Muscle of leg (tissue), 16 donors: ENCODE measurements at places on chromosomes 2 and 18.

- DNase-seq = no peak
Measured at GRCh38 chr18:73124175-73124574, 256.4 kb upstream of the NETO1 start.

- DNase-seq = peak; percentile 51
Measured at GRCh38 chr2:212940816-212941215, 210.6 kb downstream of the IKZF2 start.

DNA sequence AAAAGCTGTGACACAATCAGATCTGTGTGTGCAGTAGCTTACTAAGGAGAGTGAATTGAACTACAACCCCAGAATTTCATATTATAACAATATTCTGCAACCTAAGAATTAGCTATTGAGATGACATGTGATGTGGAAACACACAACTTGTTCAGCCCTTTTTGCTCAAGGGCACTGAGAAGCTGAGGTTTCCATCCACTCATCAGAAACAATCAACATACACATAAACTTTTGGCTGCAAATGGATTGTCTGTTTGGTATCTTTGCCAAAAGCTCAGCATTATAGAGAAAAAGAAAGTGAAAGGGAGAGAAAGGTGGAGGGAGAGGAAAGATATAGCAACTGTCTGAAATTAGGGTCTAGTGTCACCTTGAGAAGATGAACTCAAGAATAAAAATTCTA lies 117.2 kb upstream of the KLF7 start:
- peak; percentile 38 for DNase-seq

GRCh38 chr18:9536354-9537152 lies 61.2 kb downstream of the RALBP1 start:
- DNase-seq = no peak

GRCh38 chr2:148209603-148210002 lies 188.7 kb downstream of the MBD5 start:
- no peak for DNase-seq

GRCh38 chr18:56475250-56475649 lies 163.1 kb downstream of the TXNL1 start:
- no peak for DNase-seq

DNA sequence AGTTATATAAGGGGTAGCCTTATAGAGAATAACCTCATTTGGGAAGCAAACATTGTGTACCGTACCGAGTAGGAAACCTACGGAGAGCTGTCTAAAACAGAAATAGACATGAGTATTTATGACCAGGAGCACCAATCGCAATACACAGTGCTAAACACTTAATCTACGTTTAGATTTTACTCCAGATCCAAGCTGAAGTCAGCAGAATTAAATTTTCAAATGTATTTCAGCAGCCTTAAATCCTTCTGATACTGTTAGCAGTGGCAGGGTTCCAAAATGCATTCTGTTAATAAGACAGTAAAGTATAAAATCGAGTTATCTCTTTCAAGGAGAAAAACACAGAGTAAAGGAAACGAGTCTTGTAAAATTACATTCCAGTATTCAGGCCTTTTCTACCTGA lies 118.1 kb upstream of the ZNF521 start:
- peak; percentile 49 for DNase-seq

DNA sequence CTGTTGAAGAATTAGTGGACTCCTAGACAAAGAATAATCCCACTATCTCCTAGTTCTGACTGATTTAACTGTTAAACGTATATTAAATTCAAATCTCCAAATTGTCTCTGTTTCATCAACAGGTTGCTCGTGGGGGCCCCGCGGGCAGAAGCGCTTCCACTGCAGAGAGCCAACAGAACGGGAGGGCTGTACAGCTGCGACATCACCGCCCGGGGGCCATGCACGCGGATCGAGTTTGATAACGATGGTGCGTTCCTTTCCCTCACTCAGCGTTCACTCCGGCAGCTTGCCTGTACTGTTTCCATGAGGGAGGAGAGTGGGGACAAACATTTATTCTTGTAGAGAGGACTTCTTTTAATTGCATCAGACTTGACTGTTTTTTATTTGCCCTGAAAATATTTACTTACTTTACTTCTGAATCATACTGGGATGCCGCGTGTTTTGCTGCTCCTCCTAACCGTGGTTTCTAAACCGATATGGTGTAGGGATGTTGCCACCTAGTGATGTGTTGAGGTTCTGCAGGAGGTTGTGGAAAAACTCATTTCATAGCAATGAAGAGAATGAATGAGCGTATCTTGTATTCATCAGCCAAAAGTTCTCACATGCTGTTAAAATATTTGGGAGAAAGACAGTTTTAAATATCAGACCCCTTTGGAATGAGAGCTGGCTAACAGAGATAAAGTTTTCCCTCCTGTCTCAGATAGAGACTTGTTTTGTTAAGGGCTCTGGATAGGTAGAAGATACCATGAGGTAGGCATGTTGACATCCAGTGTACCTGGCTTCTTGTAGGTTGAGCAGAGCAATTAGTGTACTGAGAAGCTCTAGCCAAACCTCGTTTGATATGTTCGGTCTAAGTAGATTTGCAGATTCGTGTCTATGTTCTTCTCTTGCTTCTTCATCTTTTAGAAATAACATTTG lies 38.3 kb downstream of the ITGA6 start:
- peak; percentile 86 for DNase-seq

- no peak for DNase-seq
Measured at GRCh38 chr2:162480067-162480466, 136.1 kb downstream of the GCA start.

DNA sequence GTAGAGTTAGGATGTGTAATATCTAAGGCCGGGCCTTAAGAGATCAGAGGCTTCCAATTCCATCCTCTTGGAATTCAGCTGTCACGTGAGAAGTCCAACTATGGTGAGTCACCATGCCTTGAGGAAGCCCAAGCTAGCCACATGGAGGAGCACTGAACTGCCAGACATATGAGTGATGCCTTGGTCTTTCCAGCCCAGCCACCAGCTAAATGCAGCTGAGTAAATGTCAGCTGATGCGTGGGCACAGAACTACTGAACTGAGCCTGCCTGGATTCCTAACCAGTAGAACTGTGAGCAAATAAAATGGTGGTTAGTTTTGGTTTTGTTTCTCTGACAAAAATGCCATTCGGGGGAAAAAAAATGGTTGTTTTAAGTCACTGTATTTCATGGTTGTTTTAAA lies 153.7 kb upstream of the SERTAD2 start:
- no peak for DNase-seq

DNA sequence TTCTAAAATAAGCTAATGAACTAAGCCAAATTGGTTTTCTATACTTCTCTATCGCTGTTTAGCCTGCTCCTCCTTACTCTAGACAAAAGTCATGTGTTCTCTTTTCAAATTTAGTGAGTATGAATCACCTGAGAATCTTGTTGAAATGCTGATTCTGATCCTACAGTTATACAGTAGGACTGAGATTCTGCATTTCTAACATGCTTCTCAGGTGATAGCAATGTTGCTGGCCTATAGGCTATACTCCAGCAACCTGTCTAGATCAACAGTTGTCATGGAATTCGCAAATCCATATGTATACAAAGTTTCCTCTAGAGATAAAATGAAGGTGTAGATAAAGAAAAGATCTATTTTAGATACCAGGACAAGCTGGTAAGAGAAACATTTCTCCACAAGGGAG lies 62.9 kb downstream of the MEMO1 start:
- DNase-seq = no peak

- DNase-seq = peak; percentile 80
Measured at GRCh38 chr2:54015798-54016699, 45.3 kb upstream of the PSME4 start.

DNA sequence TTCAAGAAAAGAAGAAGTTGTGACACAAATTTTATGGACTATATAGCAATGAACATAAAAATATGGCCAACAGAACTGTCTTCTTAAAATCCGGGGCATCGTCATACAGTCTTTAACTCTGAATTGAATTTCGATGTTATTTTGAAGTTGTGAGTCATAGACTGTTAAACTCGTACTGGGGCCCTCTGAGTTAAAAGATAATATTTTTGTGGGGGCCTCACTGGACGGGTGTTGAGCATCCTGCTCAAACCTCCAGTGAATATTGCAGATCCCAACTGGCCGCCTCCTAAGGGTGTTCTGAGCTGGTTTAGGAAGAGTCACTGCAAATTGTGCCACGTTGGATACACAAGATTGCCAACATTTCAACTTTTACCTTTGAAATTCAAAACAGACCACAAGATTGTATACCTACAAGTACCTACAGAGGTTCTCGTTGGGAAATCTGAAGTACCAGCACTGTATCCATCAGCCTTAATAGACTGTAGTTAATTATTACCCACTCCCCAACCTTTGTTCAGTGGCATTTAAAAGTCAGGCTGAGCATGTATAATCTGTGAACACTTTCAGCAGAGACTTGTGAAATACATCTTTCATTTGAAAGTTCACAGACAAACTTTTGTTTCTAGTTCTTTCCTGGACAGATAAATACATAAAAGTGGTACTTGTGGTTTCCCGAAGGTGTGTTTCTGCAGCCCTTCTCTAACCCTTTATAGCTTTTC lies 27.8 kb downstream of the KLHL23 start:
- DNase-seq = no peak

- DNase-seq = no peak
Measured at GRCh38 chr2:133906396-133906795, 338.1 kb upstream of the NCKAP5 start.

DNA sequence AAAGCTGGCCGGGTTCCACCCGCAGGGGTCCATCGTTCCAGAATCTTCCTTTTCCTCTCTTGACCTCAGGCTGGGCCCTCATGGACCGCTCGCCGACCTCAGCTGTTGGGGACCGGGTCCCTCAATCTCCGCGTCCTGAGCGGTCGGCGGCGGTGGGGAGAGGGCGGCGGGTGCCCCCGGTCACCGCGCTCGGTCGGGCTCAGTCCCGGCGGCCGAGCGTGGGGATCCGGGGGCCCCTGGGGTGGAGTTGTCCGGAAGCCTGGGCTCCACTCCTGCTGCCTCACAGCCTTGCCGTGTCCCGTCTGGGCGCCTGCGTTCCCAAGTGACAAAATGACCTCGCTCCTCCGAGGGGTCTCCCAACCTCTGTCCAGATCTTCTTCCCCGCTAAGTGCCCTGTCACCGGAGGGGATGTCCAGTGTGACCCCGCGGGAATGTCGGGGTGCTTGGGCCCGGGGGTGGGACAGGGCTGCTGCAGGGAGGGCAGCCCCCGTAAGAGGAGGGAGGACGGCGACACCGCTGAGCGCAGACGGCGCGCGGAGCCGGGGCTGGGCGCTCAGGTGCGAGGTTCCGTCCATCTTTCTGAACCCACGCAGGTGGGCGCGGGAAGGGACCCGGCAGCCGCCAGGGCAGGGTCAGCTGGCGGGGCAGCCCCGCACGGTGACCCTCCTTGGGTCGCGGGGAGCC lies 16.0 kb upstream of the E2F6 start:
- DNase-seq = no peak

DNA sequence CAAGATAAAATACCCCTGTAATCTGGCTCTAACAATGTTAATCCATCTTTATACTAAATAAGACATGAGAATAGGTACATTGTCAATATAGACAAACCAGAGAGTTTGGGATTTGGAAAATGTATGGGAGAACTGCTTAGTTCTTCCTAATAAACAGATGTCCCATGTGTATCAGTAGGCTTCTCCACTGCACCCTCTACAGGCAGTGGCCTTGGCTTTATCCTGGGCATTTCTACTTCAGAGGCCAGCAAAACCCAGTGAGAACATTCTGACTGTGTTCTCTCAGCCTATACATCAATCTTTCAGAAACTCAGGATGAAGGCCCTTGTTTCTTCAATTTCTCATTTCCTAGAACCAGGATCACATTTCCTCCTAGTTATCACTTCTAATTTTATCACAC lies 1167.5 kb upstream of the ACVR2A start:
- no peak for DNase-seq

- DNase-seq = no peak
Measured at GRCh38 chr2:7972670-7973069, 709.2 kb upstream of the ID2 start.

- no peak for DNase-seq
Measured at GRCh38 chr2:44938287-44939105, 3.0 kb upstream of the SIX3 start.

DNA sequence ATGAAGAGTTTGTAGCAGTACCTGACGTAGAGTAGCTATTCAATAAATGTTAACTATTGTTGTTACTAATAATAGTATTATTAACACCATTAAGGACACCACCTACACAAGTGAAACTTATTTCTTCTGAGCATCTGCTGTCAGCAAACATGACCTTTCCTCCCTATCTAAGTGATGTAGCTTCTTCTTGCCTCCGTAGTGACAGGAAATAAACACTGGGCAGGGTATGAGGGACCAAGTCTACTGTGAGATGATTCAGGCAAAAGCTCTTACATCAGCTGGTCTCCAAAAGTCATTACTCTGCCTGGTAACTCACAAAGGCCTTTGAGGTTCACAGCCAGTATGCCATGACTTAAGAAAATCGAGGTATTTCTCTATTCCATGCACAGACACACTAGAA lies 750.5 kb downstream of the CPS1 start:
- no peak for DNase-seq
